Activated naive CD8-positive, alpha-beta T cell treated with anti-CD3 and anti-CD28 coated beads, Interleukin-2, amount 50 U/mL, for 16 hours (primary cell): ENCODE measurements at places on chromosomes 5 and 9.

GRCh38 chr5:6389946-6390530 lies 11.7 kb upstream of the MED10 start:
- no peak for DNase-seq

DNA sequence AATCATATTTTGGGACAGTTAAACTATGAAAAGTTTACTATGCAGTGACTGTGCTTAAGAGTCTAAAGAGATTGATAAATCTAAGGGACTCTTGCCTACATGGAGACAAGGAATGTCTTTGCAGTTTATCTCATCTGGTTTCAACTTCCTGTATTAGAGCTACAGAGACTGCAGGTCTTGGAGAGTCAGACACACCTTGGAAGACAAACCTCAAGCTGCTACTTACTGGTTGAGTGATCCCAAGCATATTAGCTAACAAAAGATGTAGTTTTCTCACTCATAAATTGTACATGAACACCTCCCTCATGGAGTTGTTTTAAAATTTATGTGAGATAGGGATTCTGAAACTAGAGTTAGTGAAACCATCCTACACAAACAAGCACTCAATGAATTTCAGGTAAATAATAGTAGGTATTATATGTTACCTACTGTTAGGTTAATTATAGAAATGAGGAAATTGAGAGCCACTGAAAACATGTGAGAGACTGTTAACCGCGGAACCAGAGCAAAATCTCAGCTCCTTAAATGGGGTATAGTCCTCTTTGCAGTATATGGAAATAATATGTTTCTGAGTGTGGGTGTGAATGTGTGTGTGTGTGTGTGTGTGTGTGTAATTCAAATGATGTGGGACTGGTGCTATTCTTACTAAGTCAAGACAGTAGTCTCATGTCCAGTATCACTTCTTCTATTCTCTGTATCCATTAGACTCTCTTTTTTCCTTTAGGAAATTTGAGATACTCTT lies 752.1 kb downstream of the DTWD2 start:
- no peak for DNase-seq

DNA sequence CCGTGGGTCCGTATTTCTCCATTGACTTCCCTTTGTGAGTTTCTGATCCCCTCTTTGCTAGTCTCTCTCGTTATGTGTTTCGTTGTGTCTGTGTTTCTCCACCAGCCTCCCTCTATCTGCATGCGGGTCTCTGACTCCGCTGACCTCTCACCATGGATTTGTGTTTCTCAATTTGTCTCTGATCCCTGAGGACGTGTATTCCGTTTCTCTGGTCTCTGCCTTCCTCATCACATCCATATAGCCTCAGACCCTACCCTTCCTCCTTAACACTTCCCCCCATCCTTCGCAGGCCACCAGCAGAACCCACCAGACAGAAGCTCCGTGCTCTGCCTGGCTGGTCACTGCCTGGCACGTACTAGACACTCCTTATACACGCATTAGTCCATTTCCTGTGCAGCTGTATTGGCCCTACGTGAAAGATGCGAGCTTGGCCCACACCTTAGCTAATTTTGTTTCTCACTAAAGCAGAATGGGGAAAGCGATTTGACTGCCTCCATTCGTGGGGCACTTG lies 631 bp downstream of the B4GALT7 start:
- DNase-seq = no peak

GRCh38 chr9:120137186-120137840 lies 442.7 kb downstream of the CDK5RAP2 start:
- DNase-seq = no peak

DNA sequence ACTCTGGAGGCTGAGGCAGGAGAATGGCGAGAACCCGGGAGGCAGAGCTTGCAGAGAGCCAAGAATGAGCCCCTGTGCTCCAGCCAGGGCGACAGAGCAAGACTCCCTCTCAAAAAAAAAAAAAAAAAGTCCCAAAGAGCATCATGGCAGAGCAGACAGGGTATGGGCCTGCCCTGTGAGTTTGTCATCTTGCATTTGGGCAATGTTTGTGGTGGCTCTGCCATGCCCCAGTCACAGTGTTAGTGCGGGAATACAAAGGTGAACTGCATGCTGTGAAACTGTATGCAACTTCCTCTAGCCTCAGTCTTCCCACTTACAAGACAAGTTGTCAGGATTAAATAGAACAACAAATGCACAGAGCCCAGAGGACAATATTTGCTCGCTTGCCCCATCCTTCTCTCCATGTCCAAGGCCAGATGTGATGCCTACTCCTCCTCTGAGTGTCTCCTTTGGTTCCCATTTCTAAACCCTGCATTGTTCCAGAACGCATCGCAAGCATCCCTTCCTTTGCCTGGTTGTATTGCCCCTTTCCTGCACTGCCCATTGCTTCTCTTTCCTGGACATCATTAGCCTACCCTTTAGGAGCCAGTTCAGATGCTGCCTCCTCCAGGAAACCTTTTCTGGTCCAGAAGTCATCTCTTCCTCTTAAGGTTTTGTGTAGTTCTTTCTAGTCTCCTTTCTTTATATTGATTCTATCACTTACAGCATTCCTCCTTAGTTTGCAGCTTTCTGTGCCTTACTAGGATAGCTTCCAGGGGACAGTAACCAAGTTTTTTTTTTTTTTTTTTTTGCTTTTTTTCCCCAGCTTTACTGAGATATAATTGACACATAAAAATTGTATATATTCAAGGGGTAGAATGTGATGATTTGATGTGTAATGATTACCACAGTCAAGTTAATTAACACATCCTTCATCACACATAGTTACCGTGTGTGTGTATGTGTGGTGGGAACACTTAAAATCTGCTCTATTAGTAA lies 69.0 kb upstream of the TNFAIP8 start:
- DNase-seq = no peak

DNA sequence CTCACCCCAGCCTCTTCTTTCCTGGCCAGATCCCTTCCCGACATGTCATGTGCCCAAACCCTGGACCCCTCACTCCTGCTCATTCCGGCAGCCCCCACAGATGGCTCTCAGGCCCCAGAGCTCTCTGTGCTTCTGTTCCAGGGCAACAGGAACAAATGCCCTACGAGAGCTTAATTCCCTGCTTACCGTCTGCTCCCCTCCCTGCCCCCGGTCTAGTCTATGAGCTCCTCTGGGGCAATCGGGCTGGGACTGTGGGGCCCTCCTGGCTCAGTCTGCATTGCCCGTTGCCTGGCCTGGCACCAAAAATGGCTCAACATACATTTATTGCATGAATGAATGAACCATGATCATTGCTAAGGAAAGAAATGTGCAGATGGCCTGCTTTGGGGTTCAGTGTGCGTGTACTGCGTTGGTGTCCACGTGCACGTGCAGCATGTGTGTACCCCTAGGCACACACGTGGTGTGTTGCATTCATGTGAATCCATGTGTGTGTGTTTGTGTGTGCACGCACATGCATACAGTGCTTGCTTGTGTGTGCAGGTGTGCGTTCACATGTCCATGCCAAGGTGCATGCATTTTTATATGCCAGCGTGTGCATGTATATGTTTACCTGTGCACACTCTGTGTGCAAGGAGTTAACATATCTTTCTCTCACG lies 201.2 kb upstream of the IER5L start:
- DNase-seq = no peak

- DNase-seq = no peak
These were observed 10.3 kb upstream of the CARD19 start for GRCh38 chr9:93085676-93086075.

DNA sequence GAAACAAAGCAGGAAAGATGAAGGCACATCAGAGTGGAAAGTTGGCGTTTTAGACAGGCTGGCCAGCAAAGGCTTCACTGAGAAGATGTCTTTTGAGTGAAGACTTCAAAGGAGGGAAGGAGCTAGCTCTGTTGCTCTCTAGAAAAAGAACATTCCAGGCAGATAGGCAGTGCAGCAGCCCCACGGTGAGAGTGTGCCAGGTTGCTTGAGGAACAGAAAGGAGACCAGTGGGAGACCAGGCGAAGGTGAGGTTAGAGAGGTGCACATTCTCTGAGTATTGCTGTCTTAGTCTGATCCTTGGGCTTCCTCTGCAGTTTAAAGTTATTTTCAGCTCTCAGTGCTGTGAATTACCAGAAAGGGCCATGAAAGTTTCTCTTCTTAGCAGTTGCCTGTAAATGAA lies 83.8 kb downstream of the SLC44A1 start:
- DNase-seq = no peak

GRCh38 chr5:78779771-78780616 lies 131.4 kb upstream of the LHFPL2 start:
- DNase-seq = no peak
